ENCODE measurements at places on chromosomes 11 and 22.

DNA sequence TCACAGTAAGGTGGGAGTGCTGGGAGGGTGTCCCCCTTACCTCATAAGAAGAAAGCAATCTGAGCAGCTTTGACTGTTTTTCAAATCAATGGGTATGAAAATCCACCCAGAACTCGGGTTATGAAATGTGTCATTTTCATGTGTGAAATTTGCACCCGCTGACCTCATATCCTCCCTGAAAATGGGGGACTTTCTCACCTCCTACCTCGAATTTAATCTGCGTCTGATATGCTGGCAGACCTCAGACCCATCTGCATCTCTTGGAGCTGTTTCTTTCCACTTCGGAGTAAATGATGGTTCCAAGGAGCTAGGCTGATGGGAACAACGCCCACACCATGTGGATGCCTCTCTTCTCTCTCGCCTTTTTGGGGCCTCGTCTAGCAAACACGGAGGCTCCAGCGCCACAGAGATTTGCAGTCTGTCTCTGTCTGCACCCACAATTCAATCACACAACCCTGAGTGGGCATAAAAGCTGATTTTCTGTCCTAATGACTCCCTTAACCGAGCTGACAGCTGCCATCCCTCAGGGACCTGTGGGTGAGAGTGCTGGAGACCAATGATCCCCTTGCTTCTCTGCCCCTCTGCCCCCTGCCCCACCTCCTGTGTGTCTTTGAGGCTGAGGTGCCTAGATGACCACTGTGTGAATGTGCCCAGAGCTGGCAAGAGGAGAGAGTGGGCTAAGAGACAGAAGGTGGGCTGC lies 71.0 kb downstream of the TRIM29 start:
- DNase-seq: no peak

DNA sequence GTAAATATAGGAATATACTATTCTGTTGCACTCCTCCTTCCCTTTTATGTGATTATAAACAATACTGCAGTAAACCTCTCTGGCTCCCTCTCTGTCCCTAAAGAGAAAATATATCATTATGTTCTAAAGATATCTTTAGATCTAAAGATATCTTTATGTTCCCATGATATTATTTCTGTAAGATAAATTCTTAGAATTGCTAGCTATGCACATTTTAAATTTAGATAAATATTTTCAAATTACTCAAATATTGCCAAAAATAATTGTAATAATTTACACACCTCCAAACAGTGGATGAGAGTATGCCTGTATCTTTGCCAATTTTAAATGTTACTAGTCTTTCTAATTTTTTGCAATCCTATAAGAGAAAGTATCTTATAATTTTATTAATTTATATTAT lies 10.3 kb upstream of the DEUP1 start:
- no peak for DNase-seq

- DNase-seq: no peak
Observed at GRCh38 chr11:81787584-81788049, 946.0 kb downstream of the FAM181B start.

DNA sequence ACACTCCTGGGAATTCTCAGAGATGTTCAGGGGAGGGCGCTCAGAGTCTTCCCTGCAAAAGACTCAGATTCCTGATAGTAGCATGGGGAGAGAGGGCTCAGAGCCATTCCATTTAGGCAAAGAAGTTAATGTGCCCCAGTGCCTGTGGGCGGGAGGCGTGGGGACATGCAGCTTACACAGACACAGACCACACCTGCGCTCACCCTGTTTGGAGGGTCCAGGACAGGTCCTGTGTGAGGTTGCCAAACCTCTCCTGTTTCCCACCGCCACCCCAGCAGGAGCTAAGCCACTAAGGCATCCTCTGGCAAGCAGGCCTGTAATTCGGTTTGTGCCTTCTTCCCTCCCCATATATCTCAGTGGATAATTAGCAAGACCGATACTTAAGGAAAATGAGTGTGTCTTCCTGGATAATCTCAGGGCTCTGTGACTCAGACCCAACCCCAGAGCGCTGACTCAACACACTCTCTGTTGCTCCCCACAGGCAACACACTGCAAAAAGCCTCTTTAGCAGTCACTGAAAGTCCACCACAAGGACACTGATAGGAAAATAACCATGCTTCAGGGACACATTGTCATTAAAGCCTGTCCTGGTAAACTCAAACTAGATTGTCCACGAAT lies 118.9 kb upstream of the LMO1 start:
- no peak for DNase-seq

DNA sequence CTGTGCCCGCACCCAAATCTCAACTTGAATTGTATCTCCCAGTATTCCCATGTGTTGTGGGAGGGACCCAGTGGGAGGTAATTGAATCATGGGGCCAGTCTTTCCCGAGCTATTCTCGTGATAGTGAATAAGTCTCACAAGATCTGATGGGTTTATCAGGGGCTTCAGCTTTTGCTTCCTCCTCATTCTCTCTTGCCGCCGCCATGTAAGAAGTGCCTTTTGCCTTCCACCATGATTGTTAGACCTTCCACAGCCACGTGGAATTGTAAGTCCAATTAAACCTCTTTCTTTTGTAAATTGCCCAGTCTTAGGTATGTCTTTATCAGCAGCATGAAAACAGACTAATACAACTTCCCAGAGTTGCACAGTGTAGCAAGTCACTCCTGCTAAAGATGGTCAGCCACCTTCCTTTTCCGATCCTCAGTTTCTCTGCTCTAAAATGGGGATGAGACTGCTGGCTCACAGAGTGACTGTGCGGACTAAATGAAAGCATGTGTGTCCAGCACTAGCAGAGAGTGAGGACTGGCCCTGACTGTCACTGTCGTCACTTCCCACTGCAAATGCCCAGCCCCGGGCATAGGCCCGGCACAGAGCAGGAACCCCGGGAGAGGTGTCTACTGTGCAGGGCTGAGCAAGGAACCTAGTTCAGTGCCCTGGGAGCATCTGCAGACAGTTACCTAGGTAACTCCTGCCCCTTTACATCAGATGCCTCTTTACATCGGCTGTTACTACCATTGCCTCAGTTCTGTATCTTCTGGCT lies 9.5 kb downstream of the TSKU start:
- DNase-seq: no peak

DNA sequence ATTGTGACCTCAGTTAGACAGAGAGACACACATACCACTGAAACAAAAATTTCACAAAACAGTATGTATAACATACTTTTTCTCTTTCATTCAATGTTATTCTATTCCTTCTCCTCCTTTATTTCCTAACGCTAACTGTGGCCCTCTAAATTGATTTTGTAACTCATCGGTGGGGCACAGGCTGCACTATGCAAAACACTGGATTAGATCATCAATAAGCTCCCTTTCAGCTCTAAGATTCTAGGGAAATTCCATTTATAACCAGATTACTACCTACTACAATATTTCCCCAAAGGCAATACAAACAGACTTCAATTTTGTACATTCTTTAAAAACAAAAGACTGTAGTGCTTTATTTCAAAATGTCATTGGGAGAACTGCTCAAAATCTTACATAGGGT lies 6.1 kb downstream of the FJX1 start:
- no peak for DNase-seq

Measured in stimulated activated CD4-positive, alpha-beta T cell treated with anti-CD3 and anti-CD28 coated beads, Interleukin-2, amount 100 ng/mL, for 4 hours (primary cell).